ENCODE measurements at places on chromosomes 11 and 22. TPM values are rescaled to one million over a fixed set of nuclear protein-coding genes. Genes with fewer than 3 reads are reported as not detected.

- no peak overlapping the region for H3K27ac ChIP-seq
- H3K4me3 ChIP-seq: no peak overlapping the region
- no peak for DNase-seq
Observed at GRCh38 chr11:95499516-95500135, 268.6 kb upstream of the SESN3 start.

- H3K4me3 ChIP-seq: no peak overlapping the region
Observed at GRCh38 chr22:46753360-46753759, 9.1 kb upstream of the TBC1D22A start.

DNA sequence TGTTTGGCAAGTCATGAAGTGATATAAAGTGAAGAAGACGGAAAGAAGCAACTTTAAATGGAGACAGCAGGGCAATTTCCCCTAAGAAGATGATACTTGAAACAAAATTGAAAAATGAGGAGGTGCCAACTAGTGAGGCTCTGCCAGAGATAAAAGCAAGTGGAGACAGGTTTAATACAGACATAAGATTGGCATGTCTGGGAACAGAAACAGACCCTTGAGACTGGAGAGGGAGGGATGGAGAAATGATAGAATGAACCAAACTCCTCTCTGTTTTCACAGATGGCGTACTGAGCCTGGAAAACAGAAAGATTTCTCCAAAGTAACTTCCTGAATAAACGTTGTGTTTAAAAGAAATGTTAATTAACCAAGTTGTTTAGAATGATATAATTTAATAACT is 354.5 kb upstream of the ANO5 start:
- H3K36me3 ChIP-seq: no peaks in the 10 kb centered on the region
- no peak overlapping the region for H3K27ac ChIP-seq
- H3K27me3 ChIP-seq: no peaks in the 10 kb centered on the region
- no peaks in the 10 kb centered on the region for H3K4me1 ChIP-seq

The OR10S1 gene
- not detected for total RNA-seq

- H3K36me3 ChIP-seq: no peaks in the 10 kb centered on the region
- DNase-seq: no peak
- no peaks in the 10 kb centered on the region for H3K4me1 ChIP-seq
- H3K4me3 ChIP-seq: no peak overlapping the region
- H3K27me3 ChIP-seq: no peaks in the 10 kb centered on the region
Observed at GRCh38 chr11:36243641-36244040, 45.6 kb downstream of the COMMD9 start.

DNA sequence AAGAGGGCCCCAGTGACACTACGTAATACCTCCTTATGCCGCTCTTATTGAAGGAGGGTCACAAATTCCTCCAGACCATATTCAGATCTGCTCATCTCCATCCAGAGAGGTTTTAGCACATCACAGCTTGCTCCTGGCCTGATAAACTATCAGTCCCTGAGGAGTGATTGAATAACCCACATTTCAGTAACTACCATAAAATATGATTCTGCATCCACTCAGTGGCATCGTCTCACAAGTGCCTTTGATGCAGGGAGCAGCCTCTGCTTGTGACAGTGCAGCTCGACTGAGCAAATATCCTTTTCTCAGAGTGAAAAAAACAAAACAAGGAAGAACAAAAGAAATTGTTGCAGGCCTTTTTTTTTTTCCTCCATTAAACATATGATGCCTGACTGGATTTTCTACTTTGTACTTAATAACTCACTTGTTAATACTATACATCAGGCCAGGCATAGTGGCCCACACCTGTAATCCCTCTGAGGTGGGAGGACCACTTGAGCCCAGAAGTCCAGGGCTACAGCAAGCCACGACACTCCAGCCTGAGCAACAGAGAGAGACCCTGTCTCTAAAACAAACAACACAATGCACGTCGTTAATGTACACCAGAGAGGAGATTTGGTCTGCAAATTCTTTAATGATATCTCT is 64.5 kb downstream of the DDX10 start:
- no peaks in the 10 kb centered on the region for H3K36me3 ChIP-seq
- H3K27ac ChIP-seq: no peak overlapping the region
- no peak overlapping the region for H3K4me3 ChIP-seq
- H3K27me3 ChIP-seq: no peaks in the 10 kb centered on the region
- H3K4me1 ChIP-seq: peaks cover 14% of the 10 kb centered on the region
- no peak for DNase-seq

The METTL15 gene
- total RNA-seq: 24.1 TPM

The DMC1 gene
- total RNA-seq: 1.6 TPM

- H3K4me1 ChIP-seq: peaks cover 22% of the 10 kb centered on the region
- H3K27me3 ChIP-seq: no peaks in the 10 kb centered on the region
- no peaks in the 10 kb centered on the region for H3K36me3 ChIP-seq
- DNase-seq: no peak
- H3K4me3 ChIP-seq: peak overlapping the region; percentile 78
Observed at GRCh38 chr11:74592063-74592440, 330 bp upstream of the POLD3 start.

The APOA5 gene
- 0.20 TPM for total RNA-seq

DNA sequence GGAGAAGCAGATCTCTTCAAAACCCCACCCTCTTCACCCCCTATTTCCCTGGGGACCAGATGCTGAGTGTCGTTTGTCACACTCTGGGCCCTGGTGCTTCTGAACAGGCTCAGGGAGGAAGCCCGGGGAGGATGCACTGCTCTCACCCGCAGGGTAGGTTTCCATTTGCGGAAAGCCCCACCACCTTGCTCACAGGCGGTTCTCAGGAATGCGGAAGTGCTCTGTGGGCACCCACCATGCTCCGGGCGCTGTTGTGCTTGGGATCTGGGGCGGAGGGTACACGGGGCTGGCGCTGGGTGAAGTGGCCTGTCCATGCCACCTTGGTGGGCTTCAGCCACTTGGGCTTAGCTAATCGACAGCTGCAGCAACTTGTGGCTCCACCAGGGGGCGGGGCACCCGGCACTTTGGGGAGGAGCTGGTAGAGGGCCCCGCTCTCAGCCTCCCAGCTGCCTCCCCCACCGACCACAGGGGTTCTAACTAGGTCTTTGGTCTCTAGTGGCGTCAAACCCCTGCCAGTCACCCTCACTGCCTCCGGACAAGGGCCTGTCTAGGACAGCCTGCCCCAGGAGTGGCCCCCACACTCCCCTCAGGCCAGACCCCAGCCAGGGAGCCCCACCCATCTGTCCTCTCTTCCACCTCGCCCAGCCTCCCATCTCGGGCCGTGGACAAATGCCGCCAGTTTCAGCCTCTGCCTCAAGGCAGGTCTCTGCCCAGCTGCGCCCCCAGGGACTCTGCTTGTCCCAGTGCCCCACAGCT is 7.4 kb downstream of the NDUFV1 start:
- H3K27me3 ChIP-seq: no peaks in the 10 kb centered on the region
- H3K4me1 ChIP-seq: peaks cover 23% of the 10 kb centered on the region
- H3K27ac ChIP-seq: peak overlapping the region; percentile 86
- H3K36me3 ChIP-seq: peaks cover 38% of the 10 kb centered on the region

The LAYN gene
- 3.1 TPM for total RNA-seq

The TSGA10IP gene
- not detected for total RNA-seq

- DNase-seq: no peak
- H3K4me1 ChIP-seq: no peaks in the 10 kb centered on the region
- no peak overlapping the region for H3K27ac ChIP-seq
- H3K27me3 ChIP-seq: no peaks in the 10 kb centered on the region
Observed at GRCh38 chr11:115653926-115654325, 149.7 kb upstream of the CADM1 start.

- no peaks in the 10 kb centered on the region for H3K4me1 ChIP-seq
- H3K27me3 ChIP-seq: no peaks in the 10 kb centered on the region
- H3K4me3 ChIP-seq: no peak overlapping the region
- H3K36me3 ChIP-seq: peaks cover 21% of the 10 kb centered on the region
Observed at GRCh38 chr22:50452649-50453048, 22.2 kb downstream of the SBF1 start.

DNA sequence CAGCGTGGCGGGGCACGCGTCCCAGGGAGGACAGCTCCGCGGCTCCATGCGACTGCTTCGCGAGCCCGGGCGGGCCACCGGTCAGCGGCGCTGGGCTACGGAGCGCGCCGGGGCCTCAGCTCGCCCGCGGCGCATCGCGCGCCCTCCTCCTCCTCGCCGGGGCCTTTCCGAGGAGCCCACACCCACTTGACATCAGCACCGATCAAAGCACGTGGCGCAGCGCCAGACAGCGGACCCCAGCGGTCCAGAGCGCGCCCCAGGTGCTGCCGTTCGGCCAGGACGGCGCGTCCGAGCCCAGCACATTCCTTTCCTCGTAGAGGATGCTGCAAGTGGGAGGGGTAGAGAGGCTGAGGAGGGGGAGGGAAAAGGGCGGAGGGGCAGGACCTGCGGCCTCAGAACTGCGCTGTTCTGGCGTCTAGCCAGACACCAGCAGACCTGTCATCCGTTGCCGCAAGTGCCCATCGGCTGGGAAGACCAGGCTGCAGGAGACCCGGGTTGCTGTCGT is 88.6 kb downstream of the PLEKHA7 start:
- peaks cover 15% of the 10 kb centered on the region for H3K4me1 ChIP-seq
- peak overlapping the region; percentile 1 for H3K27ac ChIP-seq

The IFTAP gene
- total RNA-seq: 25.5 TPM

The CAPN1 gene
- total RNA-seq: 269 TPM

DNA sequence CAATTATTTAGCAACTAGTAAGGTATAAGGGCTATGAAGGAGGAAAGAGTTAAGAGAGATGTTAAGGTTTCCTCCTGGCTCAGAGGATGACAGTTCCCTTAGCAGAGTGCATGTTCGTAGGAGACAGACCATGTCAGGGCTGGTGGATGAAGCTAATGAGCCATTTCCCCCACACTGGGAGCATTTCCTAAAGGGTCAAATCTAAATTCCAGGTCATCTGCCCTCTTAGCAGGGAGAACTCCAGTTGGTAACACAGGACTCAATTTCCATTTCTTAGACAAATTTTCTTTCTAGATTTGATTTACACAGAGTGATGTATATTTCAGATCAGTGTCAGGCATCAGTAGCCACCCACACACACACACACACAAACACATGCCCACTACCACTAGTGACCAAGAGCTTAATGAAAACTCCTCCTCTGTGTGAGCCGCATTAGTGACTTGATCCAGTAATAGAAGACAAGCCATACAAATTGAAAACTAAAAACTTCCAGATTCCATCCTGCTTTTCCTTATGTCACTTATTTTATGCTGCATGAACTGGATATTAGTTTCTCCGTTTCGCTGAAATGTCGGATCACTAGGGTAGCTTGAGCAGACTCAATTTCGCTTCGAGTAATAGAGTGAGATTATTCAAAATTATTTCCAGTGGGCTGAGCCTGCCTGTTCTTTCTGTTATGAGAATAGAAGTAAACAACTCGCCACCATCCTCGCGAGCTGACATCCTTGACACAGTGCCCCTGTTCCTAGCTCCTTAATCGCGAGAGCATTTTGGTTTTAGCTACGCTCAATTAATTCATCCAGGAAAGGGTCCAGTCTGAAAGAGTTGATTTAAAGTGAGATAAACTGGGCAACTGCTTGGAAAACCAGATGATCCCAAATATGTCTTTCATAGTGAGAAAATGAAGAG is 582.6 kb downstream of the SOX6 start:
- no peaks in the 10 kb centered on the region for H3K36me3 ChIP-seq
- H3K27ac ChIP-seq: no peak overlapping the region
- no peaks in the 10 kb centered on the region for H3K4me1 ChIP-seq
- no peak overlapping the region for H3K4me3 ChIP-seq

The SYT9 gene
- 0.30 TPM for total RNA-seq

The TMEM86A gene
- total RNA-seq: 18.0 TPM

DNA sequence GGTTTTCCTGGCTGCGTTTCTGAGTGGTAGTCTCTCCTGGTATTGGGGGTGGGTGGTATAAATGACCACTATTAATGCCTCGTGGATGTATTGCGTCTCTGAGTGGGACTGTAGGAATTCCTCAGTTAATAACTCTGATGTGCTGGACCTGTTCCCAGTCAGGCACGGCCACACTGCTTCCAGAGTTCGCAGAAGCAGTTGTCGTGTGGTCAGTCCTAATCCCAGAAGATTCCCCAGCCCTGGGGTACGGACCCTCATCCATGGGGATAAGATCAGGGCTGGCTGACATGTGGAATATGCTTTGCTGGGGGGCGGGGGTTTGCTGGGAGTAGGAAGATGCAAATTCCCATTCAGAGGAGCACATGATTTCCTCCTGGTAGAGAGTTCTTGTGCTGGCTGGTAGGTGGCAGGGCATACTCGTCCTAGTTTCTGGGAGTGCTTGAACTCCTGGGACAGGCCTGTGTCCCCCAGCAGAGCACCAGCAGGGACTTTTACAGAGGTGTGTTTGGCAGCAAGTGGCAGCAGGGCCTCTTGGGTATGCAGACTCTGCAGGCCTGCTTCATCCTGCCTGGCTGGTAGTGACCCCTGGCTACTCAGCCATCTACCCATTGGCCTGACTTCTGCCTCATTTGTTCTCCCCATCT is 157.4 kb downstream of the NAV2 start:
- no peaks in the 10 kb centered on the region for H3K36me3 ChIP-seq
- no peaks in the 10 kb centered on the region for H3K27me3 ChIP-seq
- H3K27ac ChIP-seq: no peak overlapping the region
- H3K4me3 ChIP-seq: no peak overlapping the region
- no peak for DNase-seq
- no peaks in the 10 kb centered on the region for H3K4me1 ChIP-seq

- peaks cover 35% of the 10 kb centered on the region for H3K4me1 ChIP-seq
Observed at GRCh38 chr11:120400564-120401364, 64.6 kb downstream of the ARHGEF12 start.

The POU2AF3 gene
- total RNA-seq: 12.6 TPM

- H3K36me3 ChIP-seq: no peaks in the 10 kb centered on the region
- no peak for DNase-seq
- H3K27me3 ChIP-seq: no peaks in the 10 kb centered on the region
- H3K4me1 ChIP-seq: peaks cover 7% of the 10 kb centered on the region
Observed at GRCh38 chr22:28072066-28072465, 153.0 kb upstream of the PITPNB start.

DNA sequence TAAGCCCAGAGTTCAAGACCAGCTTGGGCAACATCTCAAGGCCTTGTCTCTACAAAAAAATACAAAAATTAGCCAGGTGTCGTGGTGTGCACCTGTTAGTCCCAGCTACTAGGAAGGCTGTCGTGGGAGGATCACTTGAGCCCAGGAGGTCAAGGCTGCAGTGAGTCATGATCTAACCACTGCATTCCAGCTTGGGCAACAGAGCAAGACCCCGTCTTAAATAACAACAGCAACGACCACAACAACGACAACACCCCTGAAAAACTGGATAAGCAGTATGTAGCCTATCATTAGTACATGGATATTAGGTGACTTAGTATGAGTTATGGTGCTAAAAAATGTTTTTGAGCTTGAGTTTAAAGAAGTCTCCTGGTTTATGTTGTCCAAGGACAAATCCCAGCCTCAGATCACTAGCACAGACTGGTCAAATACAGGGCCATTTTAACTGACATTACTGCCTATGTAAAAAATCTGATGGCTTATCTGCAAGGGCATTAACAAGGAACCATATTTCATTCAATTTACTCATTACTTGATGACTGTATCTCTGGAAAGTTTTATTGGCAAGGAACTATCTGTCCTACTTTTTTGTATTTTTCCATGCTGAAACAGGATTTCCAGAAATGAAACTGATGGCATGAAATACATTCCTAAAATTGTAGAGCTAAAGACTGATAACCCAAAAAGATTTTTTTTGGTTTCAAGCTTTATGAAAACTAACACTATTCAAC is 23.4 kb downstream of the C2CD3 start:
- no peak for DNase-seq
- H3K4me1 ChIP-seq: no peaks in the 10 kb centered on the region
- no peak overlapping the region for H3K27ac ChIP-seq
- H3K27me3 ChIP-seq: no peaks in the 10 kb centered on the region
- H3K4me3 ChIP-seq: no peak overlapping the region

All from upper lobe of left lung (tissue), 6 donors.